ENCODE measurements at places on chromosomes 1 and 21.

DNA sequence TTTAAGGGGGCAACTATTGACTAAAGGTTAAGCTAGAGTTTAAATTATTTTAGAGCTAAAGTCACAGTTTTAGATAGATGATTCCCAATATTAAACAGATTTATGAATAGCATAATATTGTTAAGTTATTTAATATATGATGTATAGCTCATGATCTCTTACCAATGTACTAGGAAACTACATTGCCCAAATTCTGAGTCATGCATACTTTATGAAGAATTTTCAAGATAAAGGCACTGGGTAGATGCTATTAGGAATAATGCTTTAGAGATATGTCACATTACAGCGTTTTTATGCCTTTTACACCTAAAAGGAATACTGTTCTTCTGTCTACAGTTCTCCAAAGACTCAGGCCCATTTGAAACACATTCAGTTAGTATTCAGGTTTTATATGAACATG is 215.1 kb downstream of the NCAM2 start:
- no peak for DNase-seq

GRCh38 chr1:62245201-62245600 is 50.6 kb downstream of the L1TD1 start:
- DNase-seq: no peak

- no peak for DNase-seq
Observed at GRCh38 chr1:45842786-45843185, 39.4 kb downstream of the MAST2 start.

GRCh38 chr21:15062606-15062965 is 2.2 kb downstream of the NRIP1 start:
- DNase-seq: no peak

DNA sequence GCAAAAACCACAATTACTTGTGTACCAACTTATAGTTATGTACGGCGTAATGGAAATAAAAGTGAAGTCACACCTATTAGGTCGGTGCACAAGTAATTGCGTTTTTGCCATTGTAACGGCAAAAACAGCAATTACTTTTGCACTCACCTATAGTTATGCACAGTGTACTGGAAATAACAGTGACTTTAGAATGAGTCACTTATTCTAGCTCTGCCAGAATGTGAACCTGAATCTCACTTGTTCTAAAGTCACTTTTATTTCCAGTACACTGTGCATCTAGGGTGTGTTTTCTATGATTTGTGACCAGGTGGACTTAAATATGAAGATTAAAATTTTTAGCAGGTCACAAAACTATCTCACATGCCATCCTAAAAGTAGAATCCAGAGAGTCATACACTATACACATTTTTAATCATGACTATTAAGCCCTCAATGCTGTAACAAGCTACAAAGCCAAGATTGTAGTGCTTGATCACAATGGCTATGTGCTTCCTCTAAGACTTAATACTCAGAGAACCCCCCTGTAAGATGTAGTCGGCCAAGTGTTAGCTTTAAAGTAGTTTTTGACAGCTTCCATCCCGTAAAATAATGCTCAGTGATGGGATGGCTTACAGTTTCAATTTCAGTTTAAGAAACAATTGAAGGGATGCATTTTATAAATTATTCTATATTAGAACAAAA is 218.8 kb downstream of the NEGR1 start:
- DNase-seq: no peak

DNA sequence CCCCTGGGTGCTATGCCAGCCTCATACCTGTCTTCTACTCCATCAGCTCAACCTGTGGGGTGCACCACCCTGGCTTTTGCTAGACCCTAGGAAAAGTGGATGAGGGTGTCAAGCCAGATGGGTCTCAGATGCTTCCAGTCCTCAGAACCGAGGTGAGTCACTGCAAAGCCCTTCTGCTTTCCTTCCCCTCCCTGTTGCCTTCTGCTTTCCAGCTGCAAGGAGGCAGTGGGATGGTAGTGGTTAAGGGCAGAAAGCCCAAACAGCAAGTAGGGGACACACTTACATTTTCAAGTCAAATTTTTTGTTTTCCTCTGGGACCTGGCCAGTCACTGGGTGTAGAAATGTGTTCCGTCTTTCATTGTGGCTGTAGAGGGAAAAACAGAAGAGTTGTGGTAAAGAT is 60.7 kb upstream of the GOLT1A start:
- no peak for DNase-seq

DNA sequence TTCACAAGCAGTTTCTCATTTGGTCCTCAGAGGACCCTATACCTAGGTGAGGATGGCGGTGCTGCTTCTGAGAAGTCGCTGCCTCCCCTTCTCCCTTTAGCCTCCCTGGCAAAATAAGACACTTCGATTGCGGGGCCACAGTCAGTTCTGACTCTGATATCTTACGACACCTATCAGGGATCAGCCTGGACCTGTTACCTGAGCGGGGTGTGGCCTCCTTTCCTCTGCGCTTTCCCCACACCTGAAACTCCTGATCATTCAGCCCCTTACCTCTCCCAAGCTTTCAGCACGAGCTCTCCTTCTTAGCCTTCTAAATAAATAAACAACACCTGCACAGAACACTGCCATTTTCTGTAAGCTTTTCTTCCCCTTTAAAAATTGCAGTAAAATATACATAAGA is 24.6 kb upstream of the GPR137B start:
- DNase-seq: no peak

DNA sequence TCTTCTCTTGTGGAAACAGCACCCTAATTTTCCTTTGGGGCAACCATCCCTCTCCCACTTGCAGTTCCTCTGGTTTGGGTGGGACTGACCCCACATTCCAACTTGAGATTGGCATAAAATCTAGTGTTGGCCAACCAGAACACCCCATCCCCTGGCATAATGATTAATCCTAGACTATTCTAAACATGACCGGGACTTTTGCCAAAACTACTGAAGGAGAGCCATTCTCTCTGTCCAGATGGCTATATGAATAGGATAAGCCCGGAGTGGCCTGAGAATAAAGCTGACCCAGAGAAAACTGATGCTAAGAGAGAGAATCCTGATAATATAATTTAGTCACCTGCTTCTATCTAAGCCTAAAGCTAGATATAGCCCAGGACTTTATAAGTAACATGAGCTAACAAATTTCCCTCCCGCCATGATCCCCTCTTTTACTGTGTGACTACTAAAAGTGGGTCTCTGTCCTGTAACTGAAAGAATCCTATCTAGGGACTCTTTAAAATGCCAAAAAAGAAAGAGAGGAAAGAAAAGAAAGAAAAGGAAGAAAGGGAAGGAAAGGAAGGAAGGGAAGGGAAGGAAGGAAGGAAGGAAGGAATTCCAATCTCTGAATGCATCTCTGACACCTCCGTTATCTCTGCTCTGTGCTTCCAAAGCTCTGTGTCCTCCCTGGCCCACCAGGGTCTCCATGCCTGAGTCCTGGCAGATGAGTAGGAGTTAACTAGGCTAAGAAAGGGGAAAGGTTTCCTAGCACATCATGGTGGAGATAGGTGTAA is 28.0 kb upstream of the NRDC start:
- DNase-seq: no peak

- DNase-seq: no peak
Observed at GRCh38 chr1:92505015-92505692, 18.4 kb upstream of the GFI1 start.

- no peak for DNase-seq
Observed at GRCh38 chr1:86416343-86416742, 7.6 kb upstream of the CLCA2 start.

GRCh38 chr1:97350662-97351061 is 570.2 kb downstream of the DPYD start:
- no peak for DNase-seq

GRCh38 chr1:17636612-17637011 is 97.1 kb downstream of the ARHGEF10L start:
- DNase-seq: no peak
